ENCODE measurements at places on chromosomes 5 and 9.
A peak's percentile ranks its signal among the peaks of the same experiment; 100 is the strongest.

DNA sequence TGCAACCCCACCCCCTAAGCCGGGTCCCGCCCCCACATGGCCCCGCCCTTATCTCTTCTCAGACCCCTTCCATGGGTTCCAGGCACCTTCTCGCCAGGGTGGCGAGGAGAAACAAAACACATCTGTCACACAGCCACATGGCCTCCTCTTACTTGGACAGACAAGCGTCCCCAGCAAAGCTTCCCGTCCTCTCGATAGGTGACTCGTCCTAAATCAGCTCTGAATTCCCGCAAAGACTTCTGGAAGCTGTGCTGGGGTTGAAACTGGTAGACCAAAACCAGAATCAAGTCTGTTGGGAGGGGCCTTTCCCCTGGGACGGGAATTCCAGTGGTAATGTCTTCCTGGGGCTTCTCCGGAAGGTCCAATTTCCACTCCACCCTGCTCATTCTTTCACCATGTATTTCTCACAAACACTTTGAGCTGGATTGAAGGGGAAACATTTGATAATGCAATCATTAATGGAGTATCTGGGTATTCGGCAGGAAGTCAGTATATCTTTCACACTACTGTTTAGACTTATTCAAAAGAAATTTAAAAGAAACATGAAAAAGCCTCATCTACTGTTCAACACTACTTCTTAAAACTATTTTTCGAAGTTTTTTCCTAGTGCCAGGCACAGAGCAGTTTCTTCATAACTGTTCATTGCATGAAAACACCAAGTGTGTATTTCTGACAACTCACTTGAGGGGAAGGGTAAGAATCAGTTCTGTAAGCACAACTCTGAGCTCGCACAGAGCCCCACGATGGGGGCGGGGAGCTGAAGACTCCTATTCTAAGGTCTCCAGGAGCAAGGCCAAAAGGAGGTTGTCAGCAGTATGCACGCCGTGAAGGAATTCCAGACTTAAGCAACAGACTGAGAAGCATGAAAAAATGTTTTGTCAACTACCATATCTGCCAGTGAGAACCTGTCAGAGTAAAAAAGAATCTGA lies 644 bp upstream of the CTNNAL1 start:
- DNase-seq, result peak; percentile 68

- DNase-seq, result no peak
Observed at GRCh38 chr5:76196886-76197489, 113.8 kb downstream of the SV2C start.

DNA sequence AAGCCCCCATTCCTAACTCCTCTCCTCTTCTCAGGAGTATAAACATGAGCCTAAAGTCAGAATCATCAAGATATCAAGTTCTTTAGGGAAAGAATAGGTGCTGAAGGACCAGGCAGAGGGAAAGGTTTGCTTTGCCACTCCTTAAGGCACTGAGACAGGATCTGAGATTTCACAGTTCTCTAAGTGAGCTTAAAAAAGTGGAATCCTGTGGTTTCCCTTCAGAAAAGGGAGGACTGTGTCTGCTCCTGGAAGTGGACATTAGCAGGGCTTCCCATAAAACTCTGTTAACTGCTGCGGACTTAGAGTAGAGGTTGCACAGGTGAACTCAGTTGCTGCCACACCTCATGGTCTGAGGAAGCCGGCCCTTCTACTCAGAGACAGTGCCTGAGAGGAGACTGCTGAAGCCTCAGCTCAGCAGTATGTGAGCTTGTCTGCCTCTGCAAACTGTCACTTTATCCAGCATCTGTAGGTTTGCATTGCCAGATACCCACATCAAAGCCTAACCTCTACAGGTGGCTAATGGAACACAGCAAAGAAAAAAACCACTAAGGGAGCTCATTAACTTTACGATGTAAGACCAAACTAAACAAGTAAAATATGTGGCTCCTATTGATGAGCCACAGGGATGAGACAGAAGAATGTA lies 42.9 kb downstream of the RIC1 start:
- no peak for DNase-seq

DNA sequence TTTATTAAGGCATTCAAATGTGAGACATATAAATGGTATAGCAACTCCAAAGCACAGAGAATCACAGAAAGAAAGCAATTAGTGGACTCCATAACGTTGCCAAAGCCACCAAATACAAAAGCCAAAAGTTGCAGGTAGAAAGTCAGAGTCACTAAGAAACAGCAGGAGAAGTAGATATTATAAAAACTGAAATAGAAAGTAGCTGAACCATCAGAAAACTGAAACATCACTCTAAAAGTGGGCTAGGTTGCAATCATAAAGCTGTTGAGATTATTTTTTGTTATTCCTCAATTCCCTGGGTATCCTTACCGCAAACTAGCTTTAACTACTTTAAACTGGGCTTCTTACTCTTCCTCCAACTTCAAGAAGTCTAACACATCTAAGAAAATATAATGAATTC lies 108.1 kb upstream of the ARRDC3 start:
- no peak for DNase-seq

DNA sequence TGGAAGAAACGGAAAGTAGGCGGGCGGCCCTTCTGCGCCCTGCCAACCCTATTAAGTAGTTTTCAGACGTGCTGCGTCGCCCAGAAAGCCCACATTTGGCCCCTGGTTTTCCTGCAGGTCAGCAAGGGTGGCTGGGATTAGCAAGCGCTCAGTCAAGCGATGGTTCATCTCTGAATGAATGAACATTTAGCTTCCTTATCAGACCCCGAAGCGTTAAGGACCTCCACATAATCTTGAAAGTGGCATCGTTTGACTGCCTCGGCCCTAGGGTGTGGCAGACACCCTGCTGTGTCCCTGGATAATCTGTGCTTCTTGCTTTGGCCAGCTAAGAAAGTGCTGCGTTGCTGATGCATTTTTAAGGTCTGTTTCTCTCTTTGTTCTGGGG lies 684 bp downstream of the TOR1B start:
- no peak for DNase-seq

- DNase-seq, result peak; percentile 91
Observed at GRCh38 chr5:160399402-160400353, at the start of gene FAM200C. FAM200C (minus strand) TSS chr5:160400054; CDS start chr5:160395490, 4,564 bp downstream.

DNA sequence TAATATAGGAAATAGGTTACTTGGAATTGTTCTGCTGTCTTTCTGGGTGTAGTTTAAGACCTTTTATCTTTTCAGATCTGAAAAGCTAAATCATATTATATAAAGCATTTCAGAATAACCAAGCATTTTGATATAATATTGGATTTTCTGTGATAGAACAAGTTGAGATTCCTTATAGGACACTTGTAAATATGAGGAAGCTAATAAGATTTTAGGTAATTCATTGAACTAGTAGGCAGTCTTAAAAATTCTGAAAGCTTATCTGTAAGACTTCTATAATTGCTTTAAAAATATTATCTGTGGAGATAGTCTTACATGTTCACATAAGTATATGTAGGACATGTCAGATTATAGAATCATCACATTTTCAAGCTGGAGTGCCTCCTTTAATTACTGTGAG lies 102.8 kb downstream of the SMIM15 start:
- no peak for DNase-seq

DNA sequence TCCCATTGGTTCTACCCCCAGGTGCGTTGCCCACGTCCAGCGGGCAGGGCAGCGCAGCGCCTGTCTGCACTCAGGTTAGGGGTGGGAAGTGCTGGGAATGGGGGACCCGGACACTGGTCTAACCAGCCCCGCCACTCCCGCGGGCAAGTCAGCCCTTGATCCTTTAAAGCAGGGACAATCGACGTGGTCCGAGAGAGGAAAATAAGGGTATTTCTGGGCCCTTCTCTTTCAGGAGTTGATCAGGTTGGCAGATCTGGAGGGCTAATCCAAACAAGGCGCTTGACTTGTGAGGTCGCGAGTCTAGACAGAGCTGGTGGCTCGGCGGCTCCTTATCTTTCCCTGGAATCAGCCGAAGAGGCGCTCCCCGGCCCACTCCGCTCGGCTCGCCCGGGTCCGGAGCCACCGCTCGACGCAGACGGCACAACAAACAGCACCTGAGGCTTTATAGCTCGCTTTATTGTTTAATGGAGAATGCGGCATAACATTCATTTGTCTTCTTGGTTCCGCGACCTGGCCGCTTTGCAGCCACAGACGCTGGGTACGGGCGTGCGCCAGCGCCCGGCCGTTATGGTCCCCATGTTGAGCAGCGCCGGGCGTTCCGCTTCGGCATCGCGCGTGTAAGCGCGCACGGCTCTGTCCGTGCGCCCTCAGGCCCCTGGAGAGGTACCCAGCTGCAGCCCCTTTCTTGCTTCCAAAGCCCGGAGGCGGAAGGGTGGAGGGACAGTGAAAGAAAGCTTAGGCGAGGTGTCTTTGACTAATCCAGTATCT lies 15.8 kb downstream of the ISL1 start:
- DNase-seq, result no peak

GRCh38 chr5:55205001-55205400 lies 22.1 kb downstream of the MCIDAS start:
- no peak for DNase-seq

- no peak for DNase-seq
Observed at GRCh38 chr5:127223256-127223974, 67.2 kb upstream of the MEGF10 start.

GRCh38 chr9:99866398-99866797 lies 40.1 kb upstream of the STX17 start:
- DNase-seq, result no peak

DNA sequence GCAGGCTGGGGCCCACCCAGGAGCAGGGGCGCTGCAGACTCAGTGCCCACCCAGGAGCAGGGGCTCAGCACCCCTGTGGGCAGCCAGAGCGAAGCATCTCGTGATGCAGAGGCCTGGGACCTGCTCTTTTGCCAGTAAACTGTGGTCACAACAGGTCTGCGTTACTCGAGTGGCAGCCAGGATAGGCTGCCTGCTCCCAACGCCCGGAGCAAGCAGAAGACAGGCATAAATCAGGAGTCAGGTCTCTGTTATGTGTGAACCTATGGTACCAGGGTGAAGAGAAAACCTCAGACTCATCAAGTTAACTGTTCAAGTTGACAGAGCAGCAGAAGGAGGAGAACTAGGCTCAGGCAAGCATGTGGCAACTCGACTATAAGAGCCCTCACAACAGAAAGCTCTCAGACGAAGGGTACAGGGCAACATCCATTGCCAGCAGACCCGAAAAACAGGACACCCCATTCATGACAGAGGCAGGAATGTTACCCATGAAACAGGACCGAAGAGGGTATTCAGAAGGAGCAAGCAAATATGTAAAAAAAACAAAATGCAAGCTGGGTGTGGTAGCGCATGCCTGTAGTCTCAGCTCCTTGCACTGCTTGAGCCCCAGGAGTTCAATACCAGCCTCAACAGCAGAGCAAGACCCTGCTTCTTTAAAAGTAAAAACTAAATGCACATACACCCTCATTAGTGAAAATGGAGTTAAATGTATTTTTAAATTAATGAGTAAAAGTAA lies 71.7 kb downstream of the GOLPH3 start:
- DNase-seq, result no peak

- no peak for DNase-seq
Observed at GRCh38 chr9:121968056-121968455, 125.1 kb downstream of the TTLL11 start.

DNA sequence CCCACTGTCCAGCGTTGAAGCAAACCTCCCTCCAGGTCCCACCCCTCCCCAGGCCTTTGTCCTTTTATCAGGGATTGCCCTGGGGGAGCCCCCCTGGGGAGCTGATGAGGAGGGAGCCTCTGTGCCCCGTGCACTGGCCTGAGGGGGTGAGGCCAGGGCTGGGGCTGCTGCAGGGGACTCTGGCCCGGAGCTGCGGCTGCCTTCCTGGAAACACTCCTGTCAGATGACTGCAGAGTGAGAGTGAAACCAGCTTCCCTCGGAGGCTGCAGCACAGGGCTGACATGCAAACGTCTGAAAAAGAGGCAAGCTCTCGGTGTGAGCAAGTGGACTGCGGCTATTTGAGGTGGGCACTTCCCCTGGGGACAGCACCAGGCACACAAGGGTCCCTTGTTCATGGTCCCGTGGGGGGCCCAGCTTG lies 4.6 kb upstream of the TRAF2 start:
- DNase-seq, result peak; percentile 12

Data from fibroblast of lung (primary cell).